NCI-H345 (cell line): ENCODE measurements at places on chromosomes 3 and 15.

DNA sequence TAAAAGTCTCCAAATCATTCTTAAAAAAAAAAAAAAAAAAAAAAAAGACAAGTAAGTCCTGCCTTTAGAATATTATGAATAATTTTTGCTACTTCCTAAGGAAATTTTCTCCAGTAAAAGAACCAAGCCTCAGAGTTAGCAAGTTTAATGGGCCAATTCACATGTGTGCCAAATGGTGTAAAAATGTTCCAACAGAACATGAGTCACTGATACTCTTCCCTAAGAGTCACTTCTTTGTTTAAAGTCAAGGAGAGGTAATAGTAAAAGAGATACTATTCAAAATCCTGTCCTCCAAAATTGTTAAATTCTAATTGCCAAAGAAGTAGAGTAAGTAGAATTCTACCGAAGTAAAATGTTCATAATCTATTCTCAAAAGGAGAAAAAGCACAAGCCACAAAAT is 17.7 kb upstream of the CPA3 start:
- DNase-seq: no peak

- DNase-seq: no peak
Observed at GRCh38 chr15:80701676-80702311, 6.7 kb downstream of the ABHD17C start.

- DNase-seq: no peak
Observed at GRCh38 chr15:91336687-91337086, 236.6 kb downstream of the SV2B start.

- DNase-seq: no peak
Observed at GRCh38 chr3:56089739-56090138, 378.5 kb downstream of the ERC2 start.

GRCh38 chr3:121995161-121996137 is 26.6 kb downstream of the ILDR1 start:
- DNase-seq: peak; percentile 29

- no peak for DNase-seq
Observed at GRCh38 chr15:77030048-77030927, 35.4 kb downstream of the PSTPIP1 start.

DNA sequence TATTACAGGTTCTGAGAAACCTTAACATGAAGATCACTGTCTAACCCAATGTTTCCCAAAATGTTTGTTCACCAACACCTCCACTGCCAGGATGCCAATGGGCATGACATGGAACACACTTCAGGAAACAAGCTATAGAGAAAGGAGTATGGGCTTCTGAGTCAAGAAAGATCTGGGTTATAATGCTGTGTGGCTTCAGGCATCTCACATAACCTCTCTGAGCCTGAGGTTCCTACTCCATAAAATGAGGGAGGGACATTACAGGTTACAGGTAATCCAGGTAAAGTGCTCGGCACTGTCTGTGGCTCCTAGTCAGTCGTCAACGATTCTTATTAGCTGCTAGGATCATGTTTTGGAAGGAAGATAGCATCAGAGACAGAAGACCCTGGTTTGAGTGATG is 126.4 kb upstream of the SMAD3 start:
- no peak for DNase-seq

- DNase-seq: no peak
Observed at GRCh38 chr3:193711523-193711963, 118.5 kb downstream of the OPA1 start.

DNA sequence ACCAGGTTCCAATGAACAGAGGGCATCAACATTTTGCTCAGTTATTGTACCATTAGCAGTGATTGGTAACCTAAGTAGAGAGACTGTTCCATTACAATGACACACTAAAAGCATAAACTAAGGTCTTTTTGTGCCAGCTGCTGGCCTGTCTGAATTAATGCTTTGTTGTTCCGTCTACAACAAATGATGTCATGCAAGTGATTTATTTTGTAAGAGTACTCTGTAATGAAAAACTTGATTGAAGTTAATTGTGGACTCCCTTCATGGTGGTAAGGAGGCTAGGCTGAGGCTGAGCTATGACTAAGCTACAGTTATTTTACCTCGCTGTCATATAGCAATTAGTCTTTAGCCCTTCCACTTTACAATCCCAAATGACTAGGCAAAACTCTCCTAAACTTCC is 23.2 kb downstream of the RCN2 start:
- DNase-seq: no peak

DNA sequence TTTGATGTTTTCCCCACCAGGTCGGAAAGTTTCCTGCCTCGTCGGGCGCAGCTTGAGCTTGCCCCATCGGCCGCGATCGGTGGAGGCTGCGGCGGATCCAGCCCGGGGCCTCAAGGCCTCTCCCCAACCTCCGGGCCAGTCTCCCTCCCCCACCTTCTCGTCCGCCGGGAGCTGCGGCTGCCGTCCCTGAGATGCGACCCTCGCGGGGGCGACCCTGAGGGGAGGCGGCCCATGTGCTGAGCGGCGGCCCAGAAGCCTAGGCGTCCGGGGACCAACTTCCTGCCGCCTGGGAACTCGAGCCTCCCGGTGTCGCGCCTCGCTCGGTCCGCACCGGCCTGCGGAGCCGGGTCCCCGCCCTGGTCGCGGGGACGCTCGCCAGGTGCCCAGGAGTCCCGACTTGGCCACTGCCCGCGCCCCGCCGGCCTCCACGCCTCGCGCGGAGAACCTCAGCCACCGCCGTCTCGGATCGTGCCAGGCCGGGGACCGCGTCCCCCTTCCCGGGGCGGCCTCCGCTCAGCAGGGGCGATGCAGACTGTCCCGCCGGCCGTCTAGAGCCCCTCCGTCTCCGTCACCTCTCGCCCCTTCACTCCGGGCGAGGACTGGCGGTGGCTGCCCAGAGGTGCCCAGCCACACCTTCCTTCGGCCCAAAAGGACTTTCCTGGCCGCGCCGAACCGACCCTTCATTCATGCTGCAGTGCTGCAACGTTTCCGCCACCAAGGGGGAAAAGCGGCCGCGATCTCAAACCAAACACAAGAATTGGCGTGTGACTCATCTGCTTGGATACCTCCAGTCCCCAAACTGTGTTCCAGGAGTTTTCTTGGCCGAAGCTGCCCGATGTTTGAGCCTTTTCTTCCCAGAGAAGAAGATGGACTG is 656 bp downstream of the SLMAP start:
- peak; percentile 24 for DNase-seq

DNA sequence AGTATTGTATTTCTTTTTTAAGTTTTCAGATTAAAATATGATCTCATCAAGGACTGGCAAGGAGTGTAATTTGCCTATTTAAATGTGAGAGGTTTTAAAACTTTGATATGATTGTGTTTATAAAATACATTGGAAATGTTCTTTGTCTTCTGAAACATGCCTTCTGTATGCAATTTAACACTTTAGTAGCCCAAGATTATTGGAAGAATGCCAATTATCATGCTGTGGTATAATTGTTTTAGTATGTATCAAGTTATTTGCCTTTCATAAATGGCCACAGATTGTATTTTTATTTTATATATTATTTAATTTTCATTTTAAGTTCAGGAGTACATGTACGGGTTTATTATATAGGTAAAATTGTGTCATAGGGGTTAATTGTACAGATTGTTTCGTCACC is 31.7 kb downstream of the ECT2 start:
- DNase-seq: no peak

GRCh38 chr3:177692304-177692975 is 495.2 kb upstream of the TBL1XR1 start:
- DNase-seq: no peak

DNA sequence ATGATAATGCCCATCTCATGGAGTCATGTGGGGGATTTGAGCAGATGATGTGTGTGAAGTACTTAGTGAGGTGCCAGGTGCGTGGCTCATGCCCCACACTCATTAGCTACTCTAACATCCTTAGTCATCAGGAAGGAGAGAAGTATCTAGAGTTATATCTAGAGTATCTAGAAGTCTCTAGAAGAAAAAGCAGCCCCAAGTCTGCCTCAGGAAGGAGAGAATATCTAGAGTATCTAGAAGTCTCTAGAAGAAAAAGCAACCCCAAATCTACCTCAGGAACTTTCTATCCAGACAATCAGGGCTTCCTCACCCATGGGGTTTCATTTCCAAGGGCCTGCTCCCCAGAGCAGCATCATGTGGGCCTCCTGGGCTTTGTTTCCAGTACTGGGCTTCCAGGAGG is 24.7 kb upstream of the DOCK3 start:
- no peak for DNase-seq

DNA sequence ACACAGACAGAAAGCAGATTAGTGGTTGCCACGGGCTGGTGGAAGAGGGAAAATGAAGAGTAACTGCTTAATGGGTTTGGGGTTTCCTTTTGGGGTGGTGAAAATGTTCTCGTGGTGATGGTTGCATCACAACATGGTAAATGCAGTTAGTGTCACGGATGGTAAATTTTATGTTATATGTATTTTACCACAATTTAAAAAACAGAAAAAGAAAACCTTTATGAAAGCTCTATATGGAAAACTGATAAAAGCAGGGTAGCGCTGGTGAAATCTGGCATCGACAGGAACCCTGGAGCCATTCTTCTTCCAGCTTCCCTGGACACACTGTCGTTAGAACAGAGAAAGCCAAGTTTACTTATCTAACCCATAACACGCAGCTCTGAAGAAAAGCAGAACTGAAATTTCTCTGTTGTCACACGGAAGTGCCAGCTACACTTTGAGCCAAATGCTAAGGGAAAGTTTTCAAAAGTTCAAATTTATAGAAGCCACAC is 287.7 kb upstream of the NR2F2 start:
- no peak for DNase-seq

DNA sequence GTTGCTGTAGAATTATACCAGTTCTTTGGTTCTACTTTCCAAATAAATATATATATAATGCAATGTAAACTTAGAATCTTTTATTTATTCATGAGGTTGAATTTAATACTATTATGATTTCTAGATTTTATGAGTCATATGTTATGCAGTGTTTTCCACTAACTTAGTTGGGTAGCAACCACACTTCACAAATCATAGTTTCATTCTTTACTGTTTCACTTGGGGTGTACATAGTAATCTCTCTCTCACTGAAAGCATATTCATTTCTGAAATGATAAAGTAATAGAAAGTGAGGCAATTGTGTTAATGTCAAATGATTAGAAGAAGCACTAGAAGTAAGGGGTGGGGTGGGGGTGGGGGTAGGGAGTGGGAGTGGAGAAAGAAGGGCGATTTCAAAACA is 52.6 kb downstream of the IQCH start:
- DNase-seq: no peak

GRCh38 chr15:66581972-66582537 is 16.3 kb upstream of the LCTL start:
- DNase-seq: no peak

DNA sequence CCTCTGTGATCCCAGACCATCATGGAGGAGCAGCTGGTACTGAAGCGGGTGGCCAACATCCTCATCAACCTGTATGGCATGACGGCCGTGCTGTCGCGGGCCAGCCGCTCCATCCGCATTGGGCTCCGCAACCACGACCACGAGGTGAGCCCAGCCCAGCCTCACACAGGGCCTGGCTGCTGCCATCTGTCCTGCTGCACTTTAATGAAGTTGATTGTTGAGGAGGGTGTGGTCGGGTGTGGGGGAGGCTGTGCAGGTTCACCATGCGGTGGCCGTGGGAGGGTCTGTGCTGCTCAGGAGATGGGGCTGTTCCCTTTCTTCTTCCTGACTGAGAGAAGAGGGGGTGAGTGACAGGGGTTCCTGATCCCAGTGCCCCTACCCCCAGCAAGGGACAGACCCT is 30.6 kb downstream of the ACAD9 start:
- DNase-seq: no peak

DNA sequence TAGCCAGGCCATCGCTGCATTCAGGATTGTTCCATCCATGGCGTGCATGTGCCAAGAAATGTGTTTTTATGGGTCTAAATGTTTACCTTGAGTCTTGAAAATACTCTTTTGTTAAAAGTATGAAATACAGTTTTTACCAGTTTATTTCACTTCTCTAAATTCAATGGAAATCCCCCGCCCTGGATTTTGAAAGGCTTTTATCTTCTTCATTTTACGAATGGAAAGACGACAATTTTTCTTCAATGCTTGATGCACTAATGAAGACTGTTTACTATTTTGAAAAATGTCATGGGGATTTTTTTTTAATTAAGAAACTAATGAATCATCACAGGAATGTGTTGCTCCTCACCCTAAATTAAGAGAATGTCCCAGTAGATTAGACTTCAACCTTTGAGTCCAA is 83.5 kb downstream of the FAM81A start:
- no peak for DNase-seq

DNA sequence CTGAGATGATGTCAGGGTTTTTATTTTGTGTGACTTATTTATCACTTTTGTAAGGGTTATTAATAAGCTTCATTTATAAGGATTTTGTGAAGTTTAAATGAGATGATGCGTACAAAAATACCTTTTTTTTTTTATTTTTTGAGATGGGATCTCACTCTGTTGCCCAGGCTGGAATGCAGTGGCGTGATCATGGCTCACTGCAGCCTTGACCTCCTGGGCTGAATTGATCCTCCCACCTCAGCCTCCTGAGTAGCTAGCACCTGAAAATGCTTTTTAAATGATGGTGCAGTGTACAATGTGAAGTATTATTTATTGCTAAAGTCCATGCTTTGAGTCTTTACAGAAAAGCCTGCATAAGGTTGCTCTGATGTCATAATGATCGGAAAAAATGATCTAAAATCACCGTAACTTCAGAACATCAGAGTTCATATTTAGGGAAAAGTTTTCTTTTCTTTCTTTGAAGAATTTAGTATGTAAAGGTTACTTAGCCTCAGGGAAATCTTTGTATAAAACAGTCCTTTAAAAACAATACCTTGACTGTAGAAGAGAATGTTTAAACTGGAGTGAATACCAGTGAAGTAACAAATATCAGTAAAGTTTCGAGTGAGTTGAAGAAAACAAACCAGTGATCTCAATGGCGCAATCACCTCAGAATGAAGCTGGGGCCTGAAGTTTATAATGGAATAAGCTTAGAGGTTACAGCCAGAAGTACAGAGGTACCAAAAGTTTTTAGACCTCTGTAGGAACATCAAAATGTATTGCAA is 29.7 kb downstream of the TCF12 start:
- DNase-seq: no peak

DNA sequence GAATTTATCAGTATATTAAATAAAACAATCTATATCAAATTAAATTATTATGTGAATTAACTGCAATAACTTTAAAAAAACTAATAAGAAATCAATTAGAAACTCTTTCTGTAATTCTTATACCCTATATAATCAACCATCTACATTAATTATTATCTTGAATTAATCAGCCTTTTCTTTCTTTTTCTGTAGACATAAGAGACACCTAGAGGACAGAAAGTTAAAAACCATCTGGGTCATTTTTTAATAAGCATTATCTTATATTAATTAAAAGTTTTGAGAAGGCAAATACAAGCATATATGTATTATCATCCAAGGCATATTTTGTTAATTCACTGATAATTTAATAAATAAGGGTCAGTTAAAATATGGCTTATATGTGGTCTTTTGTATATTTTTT is 24.2 kb upstream of the SLC25A26 start:
- DNase-seq: no peak
